ENCODE measurements at places on chromosomes 2 and 18.

- DNase-seq: no peak
Observed at GRCh38 chr2:220096406-220096805, 469.0 kb downstream of the SLC4A3 start.

- DNase-seq: no peak
Observed at GRCh38 chr2:55877087-55877436, 46.5 kb downstream of the EFEMP1 start.

DNA sequence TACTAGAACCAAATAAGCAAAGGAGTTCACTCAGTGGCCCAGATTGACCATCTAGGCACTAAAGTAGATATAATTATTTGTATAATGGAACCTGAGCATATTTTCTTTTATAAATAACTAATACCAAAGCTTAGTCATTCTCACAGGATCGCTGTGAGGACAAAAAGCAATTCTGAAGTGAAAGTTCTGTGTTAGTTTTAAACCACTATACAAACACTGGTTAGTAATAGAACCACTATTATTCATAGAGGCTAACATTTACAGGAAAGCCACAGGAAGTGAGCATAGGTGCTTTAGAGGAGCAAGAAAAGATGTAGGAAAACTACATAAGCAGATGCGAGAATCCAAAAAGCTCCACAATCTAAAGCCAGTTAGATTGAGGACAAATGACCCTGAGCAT, 364.7 kb downstream of the XIRP2 start:
- DNase-seq: no peak

DNA sequence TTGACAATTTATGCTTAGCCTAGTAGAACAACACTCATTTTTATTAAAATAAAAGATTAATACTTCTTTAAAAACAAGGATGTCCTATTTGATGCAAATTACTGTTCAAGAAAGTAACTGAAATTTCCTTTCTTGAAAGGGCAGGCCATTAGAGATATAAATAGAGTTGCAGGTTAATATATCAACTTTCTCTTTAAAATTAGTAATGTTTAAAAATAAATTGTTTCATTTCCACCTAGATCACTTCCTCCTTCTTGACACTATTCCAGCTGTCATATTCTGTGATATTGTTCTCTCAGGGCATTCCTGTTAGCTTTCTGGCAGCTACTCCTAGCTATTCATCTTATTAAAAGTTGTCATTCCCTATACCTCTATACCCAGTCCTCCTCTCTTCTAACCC, 357.9 kb upstream of the NRP2 start:
- DNase-seq: no peak

DNA sequence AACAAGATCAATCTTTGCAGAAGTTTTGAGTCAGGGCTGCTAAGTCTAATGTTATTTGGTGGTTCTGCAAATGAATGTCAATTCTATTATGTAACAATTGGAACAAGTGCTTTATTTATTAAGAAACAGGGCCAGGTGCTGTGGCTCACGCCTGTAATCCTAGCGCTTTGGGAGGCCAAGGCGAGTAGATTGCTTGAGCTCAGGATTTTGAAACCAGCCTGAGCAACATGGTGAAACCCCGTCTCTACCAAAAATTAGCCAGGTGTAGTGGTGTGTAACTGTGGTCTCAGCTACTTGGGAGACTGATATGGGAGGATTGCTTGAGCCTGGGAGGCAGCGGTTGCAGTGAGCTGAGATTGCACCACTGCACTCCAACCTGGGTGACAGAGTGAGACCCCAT, 13.2 kb upstream of the RNF103 start:
- DNase-seq: no peak

DNA sequence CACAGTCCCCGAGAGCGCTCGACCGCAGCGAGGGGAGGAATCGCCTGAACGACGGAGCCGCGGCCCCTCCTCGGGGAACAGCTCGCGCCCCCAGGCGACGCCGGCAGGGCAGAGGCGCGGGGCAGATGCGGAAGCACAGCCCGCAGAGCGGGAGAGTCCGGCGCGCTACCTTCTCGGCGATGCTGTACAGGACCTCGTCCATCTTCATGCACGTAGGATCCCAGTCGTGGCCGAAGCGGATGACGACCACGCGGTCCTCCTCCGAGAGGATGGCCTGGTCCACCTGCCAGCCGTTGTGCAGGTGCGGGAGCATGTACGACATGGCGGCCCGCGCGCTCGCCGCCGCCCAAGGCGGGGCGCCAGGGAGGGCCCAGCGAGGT, 302 bp downstream of the TXNL4A start:
- DNase-seq: peak; percentile 47

- DNase-seq: no peak
Observed at GRCh38 chr2:67974559-67975430, 88.0 kb downstream of the C1D start.

GRCh38 chr18:41034413-41034812, 920.6 kb upstream of the PIK3C3 start:
- DNase-seq: no peak

- no peak for DNase-seq
Observed at GRCh38 chr2:207835805-207836204, 66.1 kb upstream of the FZD5 start.

GRCh38 chr2:22557406-22557805, 827.6 kb upstream of the KLHL29 start:
- DNase-seq: no peak

DNA sequence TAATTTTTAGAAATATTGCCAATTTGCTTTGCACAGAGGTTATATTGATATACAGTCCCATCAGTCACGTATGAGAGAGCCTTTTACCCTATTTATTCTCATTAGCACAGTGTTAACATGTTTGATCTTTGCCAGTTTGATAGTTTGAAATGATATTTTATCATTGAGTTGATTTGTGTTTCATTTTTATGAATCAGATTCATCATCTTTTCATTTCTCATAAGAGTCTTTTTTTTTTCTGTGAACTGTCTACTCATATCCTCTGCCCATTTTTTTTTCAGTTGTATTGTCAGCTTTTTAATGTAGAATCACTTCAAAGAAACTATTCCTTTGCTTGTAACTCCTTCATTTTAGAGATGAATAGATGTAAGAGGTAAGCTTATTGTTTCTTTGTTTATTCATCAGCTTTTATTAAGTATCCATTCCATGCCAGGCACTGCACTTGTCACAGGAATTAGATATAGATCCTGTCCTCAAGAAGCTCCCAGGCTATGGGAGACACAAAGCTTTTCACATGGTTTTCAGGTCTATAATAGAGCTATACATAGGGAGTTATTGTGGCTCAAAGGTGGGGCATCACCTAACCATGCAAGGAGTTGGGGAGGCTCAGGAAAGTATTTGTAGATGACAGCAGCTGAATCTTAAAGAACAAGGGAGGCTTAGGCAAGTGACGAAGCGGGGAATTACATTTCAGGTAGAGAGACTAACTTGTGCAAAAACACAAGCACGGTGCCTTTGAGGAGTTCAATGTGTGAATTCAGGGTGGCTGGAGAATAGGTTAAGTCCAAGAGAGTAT, 42.1 kb downstream of the CD28 start:
- DNase-seq: no peak
